ENCODE measurements at places on chromosomes 16 and 17. TPM values are rescaled to one million over a fixed set of nuclear protein-coding genes. Genes with fewer than 3 reads are reported as not detected.

NPIPB6 gene
- total RNA-seq: 0.17 TPM

XAF1 gene
- not detected for total RNA-seq

GSG1L gene
- total RNA-seq: not detected

PRRT2 gene
- 0.35 TPM for total RNA-seq

KCNJ18 gene
- 0.12 TPM for total RNA-seq
